ENCODE measurements at places on chromosomes 7 and 10.

GRCh38 chr10:5900247-5900646 is 10.2 kb downstream of the FBH1 start:
- H3K4me3 ChIP-seq: no peak overlapping the region
- no peak for DNase-seq
- H3K36me3 ChIP-seq: peaks cover 38% of the 10 kb centered on the region

DNA sequence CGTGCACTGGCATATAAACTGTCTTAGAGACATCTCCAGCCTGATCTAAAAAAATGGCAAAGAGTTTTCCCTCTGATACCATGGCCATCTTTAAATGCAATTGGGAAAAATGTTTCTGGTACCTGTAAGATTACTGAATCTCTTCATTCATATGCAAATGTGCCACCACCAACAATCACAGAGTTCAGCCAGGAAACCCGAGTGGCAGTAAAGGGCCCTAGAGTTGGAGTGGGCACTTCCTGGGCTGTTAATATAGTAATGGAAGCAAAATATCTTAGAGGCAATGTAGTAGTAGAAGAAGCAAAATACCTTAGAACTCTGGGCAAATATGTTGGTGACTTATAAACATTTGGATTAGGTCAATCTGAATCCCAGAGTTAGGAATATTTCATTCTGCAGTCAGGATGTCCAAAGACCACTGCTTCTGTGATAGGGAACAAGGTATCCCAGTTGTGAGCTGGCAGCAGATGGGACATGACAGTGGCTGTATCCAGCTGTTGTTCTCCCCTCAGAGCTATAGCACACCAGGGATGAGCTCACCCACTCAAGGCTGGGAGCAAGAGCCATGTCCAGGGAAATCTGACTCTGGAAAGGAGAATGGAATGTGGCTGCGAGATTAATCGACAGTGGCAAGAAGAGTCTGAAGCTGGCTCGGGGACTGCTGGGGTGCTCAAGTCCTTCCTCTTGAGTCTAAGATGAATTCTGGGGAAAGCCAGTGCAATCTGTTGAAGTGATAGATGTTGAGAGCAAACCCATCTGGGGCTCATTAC is 332.1 kb downstream of the PHTF2 start:
- H3K36me3 ChIP-seq: no peaks in the 10 kb centered on the region
- peaks cover 4% of the 10 kb centered on the region for H3K27me3 ChIP-seq
- H3K4me1 ChIP-seq: no peaks in the 10 kb centered on the region
- H3K4me3 ChIP-seq: no peak overlapping the region
- no peak overlapping the region for H3K27ac ChIP-seq
- DNase-seq: no peak

- no peak overlapping the region for H3K4me3 ChIP-seq
- peaks cover 14% of the 10 kb centered on the region for H3K36me3 ChIP-seq
- H3K27me3 ChIP-seq: no peaks in the 10 kb centered on the region
These were observed 159.7 kb downstream of the USP6NL start for GRCh38 chr10:11451640-11452260.

DNA sequence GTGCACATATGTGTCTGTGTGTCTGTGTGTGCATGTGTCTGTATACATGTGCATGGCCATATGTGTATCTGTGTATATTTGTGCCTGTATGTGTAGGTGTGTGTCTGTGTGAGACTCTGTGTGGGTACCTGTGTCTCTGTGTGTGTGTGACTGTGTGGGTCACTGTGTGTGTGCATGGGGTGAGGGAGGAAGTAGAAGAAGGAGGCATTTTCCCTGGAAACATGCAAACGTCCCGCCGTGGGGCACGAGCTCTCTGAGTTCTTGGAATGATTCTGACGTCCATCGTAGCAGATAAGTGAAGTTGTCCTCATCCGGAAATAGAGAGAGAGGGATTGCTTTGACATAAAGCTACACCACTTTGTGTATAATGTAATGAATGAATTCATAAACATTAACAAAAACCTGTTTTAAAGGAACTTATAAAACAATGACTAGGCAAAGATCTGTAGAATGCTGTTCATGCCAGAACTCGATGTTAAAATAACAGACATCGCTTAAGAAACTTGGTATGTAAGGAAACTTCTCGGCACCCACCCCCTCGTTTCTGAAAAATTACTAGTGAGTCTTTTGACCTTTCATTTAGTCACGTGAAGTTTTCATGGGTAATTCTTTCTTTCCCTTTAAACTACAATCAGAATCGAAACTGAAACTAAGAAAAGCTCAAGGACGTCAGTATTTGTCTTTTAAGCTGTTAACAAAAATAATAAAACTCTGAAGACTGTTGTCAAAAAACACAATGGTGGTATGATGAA is 43.6 kb upstream of the KLF6 start:
- no peaks in the 10 kb centered on the region for H3K27me3 ChIP-seq
- DNase-seq: no peak
- no peaks in the 10 kb centered on the region for H3K36me3 ChIP-seq
- H3K27ac ChIP-seq: peak overlapping the region; percentile 83

GRCh38 chr7:43083106-43083505 is 29.3 kb upstream of the HECW1 start:
- H3K4me1 ChIP-seq: no peaks in the 10 kb centered on the region
- H3K27me3 ChIP-seq: peaks cover 52% of the 10 kb centered on the region
- H3K36me3 ChIP-seq: no peaks in the 10 kb centered on the region
- H3K4me3 ChIP-seq: no peak overlapping the region
- H3K27ac ChIP-seq: no peak overlapping the region

DNA sequence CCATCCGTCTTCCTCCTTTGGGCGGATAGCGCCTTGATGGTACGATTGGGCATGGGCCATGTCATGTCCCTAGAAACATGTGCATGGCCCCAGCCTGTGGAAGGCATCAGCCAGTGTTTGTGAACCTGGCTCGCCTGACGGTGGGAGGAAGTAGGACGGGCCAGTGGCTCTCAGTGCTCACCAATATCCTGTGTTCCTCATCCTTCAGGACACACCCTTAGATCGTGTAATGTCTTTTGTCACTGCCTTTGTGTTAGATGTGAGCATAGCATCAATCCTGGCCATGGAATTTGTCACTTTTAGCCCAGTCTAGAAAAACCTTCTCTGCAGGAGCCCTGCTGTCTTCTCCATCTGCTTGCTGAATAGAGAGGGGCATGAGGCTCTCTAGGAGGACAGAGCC is 77.6 kb downstream of the PFKFB3 start:
- peaks cover 2% of the 10 kb centered on the region for H3K36me3 ChIP-seq
- no peak overlapping the region for H3K4me3 ChIP-seq
- H3K4me1 ChIP-seq: peaks cover 8% of the 10 kb centered on the region
- H3K27ac ChIP-seq: no peak overlapping the region
- no peaks in the 10 kb centered on the region for H3K27me3 ChIP-seq

GRCh38 chr7:134016223-134016941 is 110.8 kb upstream of the LRGUK start:
- H3K27ac ChIP-seq: no peak overlapping the region
- no peaks in the 10 kb centered on the region for H3K27me3 ChIP-seq
- H3K4me3 ChIP-seq: no peak overlapping the region

DNA sequence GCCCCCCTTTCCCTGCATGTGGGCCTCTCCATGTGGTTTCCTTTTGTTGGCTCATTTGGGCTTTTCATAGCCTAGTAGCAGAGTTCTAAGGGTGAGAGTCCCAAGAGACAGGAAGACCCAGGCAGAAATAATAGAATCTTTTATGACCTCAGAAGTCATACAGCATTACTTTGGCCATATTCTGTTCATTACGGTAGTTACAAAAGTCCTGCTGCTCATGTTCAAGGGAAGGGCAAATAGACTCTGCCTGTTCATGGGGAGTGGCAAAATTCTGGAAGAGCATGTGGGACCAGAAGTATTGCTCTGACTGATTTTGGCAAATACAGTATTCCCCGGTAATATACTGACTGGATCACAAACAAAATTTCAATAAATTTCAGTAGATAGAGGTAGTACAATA is 910.3 kb downstream of the LRMDA start:
- H3K4me1 ChIP-seq: no peaks in the 10 kb centered on the region
- H3K4me3 ChIP-seq: no peak overlapping the region
- H3K36me3 ChIP-seq: no peaks in the 10 kb centered on the region
- H3K27me3 ChIP-seq: no peaks in the 10 kb centered on the region
- no peak overlapping the region for H3K27ac ChIP-seq

DNA sequence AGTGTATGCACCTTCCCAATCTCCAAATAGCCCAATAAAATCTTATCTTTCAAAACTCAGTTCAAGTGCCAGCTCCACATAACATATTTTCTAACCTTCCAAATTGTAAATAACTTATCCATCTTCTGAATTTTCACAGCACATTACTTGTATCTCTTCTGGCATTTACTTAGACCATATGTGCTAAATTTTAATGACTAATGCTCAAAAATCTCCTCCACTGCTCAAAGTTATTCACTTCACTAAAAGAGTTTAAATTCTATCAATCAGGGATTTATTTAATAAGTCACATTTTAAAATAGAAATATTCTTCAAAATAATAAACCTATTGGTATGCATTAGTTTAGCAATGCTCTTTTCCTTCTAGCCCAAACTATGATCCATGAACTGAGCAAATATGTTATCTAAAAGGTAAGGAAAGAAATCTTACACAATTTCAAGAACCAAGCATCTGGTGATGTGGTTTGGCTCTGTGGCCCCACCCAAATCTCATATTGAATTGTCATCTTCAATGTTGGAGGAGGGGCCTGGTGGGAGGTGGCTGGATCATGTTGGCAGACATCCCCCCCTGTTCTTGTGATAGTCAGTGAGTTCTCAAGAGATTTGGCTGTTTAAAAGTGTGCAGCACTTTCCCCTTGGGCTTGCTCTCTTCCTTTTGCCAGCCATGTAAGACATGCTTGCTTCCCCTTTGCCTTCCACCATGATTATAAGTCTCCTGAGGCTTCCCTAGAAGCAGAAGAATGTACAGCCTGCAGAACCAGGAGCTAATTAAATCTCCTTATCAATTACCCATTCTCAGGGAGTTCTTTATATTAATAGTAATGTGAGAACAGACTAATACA is 28.1 kb upstream of the GPR22 start:
- no peaks in the 10 kb centered on the region for H3K27me3 ChIP-seq
- H3K4me3 ChIP-seq: no peak overlapping the region
- H3K27ac ChIP-seq: no peak overlapping the region
- H3K4me1 ChIP-seq: no peaks in the 10 kb centered on the region
- DNase-seq: no peak

DNA sequence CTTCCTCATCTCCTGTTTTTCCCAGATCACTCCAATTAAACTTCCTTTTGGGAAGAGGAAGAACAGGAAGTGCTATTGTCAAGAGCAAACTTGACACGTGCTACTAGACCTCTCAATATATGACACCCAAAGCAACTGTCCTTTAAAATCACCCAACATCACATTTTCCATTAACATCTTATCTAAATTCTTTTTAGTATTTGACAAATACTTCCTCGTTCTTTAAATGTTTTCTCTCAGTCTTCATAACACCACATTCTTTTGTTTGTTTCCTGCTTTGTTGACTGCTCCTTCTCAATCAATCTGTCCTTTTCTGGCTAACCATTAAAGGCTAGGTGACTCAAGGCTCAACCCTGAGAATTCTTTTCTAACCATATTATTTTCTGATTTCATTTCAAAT is 7.1 kb upstream of the TFPI2 start:
- H3K27ac ChIP-seq: no peak overlapping the region
- H3K36me3 ChIP-seq: no peaks in the 10 kb centered on the region
- H3K4me3 ChIP-seq: no peak overlapping the region
- DNase-seq: no peak
- peaks cover 28% of the 10 kb centered on the region for H3K27me3 ChIP-seq
- H3K4me1 ChIP-seq: no peaks in the 10 kb centered on the region

GRCh38 chr10:57898231-57898630 is 369.5 kb downstream of the IPMK start:
- no peak overlapping the region for H3K27ac ChIP-seq
- no peaks in the 10 kb centered on the region for H3K4me1 ChIP-seq
- DNase-seq: no peak
- H3K4me3 ChIP-seq: no peak overlapping the region

GRCh38 chr10:47107007-47107747 is 192.8 kb upstream of the GDF10 start:
- H3K27ac ChIP-seq: no peak overlapping the region
- no peak overlapping the region for H3K4me3 ChIP-seq
- no peaks in the 10 kb centered on the region for H3K36me3 ChIP-seq
- peaks cover 25% of the 10 kb centered on the region for H3K4me1 ChIP-seq
- DNase-seq: no peak

- DNase-seq: no peak
- H3K27ac ChIP-seq: no peak overlapping the region
- H3K4me3 ChIP-seq: no peak overlapping the region
- peaks cover 19% of the 10 kb centered on the region for H3K27me3 ChIP-seq
These were observed 93.4 kb downstream of the GPR26 start for GRCh38 chr10:123759501-123760031.

GRCh38 chr7:41107938-41108448 is 594.9 kb downstream of the INHBA start:
- no peaks in the 10 kb centered on the region for H3K36me3 ChIP-seq
- H3K27me3 ChIP-seq: no peaks in the 10 kb centered on the region

DNA sequence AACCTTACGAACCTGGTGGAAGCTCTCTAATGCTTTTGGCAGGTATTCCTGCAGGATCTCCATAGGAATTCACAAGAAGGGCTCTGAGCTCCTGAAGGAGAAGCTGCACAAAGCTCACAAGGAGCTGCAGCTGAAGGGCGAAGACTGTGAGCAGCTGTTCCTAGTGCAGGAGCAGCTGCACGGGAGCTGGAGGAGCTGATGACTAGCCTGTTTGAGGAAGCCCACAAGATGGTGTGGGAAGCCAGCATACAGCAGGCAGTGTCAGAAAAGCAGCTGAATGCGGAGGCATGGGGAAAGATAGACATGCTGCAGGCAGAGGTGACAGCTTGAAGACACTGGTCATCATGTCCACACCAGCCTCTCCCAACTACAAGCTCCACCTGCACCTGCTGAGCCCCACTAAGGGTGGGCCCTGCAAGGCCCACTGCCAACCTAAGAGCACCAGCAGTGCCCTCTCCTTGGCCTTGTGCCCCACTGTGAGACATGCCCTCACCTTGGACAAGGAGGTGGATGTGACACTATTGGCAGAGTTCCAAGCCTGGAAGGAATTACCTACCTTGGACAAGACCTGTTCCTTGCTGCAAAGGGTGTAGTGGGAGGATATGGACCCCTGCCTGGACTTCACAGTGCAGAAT is 250.6 kb downstream of the BBS9 start:
- H3K27me3 ChIP-seq: no peaks in the 10 kb centered on the region
- no peaks in the 10 kb centered on the region for H3K4me1 ChIP-seq
- no peak overlapping the region for H3K4me3 ChIP-seq
- DNase-seq: no peak

DNA sequence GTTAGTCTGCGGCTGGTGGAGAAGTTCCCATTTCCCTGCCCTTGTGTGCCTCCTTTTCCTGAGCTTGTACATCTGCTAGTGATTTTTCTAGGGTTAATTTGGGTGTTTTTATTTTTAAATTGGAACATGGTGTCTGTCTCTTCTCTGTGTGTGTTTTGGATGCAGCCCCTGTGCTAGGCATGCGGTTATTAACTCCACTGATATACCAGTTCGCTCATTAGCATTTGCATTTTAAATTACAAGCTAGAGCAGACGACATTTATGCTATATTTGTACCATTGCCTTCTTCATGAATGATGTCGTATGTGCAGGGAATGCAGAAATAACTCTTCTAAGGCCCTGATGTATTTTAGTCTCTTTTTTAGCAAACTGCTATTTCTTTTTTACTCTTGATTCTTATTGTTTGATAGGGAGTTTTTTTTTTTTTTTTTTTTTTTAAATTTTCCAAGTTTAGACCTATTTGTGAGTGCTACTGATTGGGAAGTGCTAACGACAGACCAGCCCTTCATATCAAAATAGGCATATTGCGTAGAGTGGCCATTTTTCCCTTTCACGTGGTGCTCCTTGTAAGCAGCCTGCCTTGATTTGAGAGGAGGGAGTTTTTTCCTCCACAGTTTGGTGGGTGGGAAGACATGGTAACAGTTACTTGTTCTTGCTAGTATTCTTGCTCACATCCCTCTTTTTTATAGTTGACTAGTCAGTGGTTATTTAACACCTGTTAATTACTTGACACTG is 89.6 kb downstream of the LRRC4 start:
- H3K36me3 ChIP-seq: peaks cover 68% of the 10 kb centered on the region
- H3K27me3 ChIP-seq: no peaks in the 10 kb centered on the region
- H3K4me1 ChIP-seq: peaks cover 17% of the 10 kb centered on the region
- no peak overlapping the region for H3K4me3 ChIP-seq
- no peak overlapping the region for H3K27ac ChIP-seq

Measured in stimulated activated naive B cell treated with anti-CD40 and anti-IgM and Interleukin-4, amounts not matched to agents 10 μg/mL and 1 μg/mL and 100 μg/mL, for 72 hours (primary cell).